Neural crest cell (in vitro differentiated cells): ENCODE measurements at places on chromosomes 12 and 14.

DNA sequence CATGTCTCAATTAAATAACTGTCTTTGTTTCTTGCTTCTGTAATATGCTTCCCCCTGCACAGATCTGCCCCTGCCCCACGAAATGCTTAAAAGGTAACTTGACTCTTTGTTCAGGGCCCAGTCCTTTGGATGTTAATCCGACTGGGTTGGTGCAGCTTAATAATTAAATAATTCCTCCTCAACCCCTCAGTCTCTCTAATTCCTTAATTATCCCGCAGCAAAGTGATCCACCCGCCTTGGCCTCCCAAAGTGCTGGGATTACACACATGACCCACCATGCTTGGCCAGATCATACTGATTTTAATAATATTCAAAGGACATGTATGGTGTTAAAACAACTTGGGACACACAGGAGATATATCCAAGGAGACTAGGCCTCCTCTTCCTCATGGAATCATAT, 18.2 kb upstream of the ANAPC7 start:
- no peak for DNase-seq

GRCh38 chr12:10214136-10214894, 1.6 kb downstream of the GABARAPL1 start:
- no peak for DNase-seq

DNA sequence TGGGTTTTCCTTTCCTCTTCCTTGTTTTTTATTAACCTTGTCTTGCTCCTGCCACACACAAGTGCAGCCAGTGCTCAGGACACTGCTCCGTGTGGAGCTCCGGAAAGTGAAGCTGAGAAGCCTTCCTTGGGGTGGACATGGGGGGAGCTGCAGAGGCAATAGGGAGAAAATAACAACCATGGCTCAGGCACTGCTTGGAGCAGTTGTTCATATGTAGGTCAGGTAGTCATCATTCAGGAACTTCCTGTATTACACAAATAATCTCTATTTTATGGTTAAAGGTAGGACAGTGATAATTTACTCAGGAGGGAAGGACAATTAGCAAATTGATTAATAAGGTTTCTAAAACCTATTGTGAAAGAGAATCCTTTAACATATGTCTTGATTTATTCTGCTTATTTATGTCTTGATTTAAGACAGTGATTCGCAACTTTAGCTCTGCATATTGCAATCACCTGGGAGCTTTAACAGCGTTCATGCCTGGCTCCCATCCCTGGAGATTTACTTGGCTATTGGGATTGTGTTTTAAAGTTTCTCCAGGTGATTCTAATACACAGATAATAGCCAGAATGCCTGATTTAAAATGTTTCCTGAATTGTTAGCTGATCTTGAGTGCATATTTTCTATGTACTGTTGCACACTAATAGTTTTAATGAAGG, 92.1 kb downstream of the ETV6 start:
- DNase-seq, result no peak

- no peak for DNase-seq
These were observed 299.6 kb downstream of the PCNX1 start for GRCh38 chr14:71206766-71207371.

GRCh38 chr14:100076133-100076532, 10.9 kb downstream of the EVL start:
- DNase-seq, result no peak

GRCh38 chr12:1803736-1804135, 16.6 kb upstream of the LRTM2 start:
- DNase-seq, result no peak

- DNase-seq, result no peak
These were observed 5.4 kb downstream of the KCNH5 start for GRCh38 chr14:63039866-63040265.

DNA sequence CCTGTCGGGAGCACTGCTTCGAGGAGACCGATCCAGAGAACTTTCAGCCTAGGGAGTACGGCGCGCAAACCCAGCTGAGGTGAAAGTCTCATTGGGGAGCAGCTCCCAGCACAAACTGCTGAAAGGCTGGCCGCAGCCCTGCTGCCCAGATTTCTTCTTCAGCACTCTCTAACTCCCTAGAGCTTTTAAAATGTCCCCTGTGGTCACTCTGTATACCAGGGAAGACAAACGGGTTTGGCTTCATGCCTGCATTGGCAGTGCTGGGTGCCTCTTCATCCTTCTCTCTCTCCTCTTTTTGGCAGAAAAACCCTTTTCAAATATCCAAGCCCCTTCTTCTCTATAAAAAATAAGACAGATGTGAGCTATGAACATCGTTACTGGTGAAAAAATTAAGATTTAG, 34.9 kb downstream of the BBS10 start:
- DNase-seq, result no peak

- DNase-seq, result no peak
These were observed 235.5 kb upstream of the TBX3 start for GRCh38 chr12:114919479-114919878.

DNA sequence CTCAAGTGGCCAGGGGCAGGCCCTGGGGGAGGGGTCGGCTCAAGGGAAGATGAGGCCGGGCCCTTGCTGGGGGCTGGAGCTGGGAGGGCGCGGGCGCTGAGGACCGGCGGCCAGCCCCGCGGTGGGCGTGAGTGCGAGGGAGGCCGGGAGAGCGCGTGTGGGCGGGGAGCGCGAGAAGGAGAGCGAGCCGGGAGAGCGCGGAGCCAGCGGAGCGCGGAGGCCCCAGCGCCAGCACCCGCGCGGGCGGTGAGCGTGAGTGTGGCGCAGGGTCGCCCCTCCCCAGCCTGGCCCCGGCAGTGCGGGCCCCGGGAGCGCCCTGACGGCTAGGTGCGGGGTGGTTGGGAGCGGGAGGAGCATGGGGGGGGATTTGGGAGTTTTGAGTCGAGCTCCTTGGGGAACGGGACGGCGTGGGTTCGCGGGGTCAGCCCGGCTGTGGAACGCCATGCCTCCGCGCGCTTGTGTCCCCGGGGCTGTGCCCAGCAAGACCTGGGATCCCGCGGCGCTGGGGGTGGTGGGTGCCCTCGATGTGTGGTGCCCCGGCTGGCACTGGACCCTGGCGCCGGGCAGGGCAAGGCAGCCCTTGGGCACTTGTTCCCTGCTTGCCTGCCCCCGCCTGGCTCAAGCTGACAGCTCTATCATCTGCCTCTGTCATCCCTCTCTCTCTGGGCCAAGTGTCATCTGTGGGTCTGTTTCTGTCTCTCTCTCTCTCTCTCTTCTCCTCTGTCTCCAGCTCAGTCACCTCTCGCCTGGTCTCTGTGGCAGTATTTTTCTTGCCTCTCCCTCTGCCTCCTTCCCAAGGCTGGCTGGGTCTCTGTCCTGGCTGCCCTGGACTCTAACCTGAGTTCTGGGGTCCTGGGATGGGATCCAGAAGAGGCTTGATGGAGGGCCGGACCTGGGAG, at the start of gene LBHD2:
TSS of gene LBHD2 (plus strand) at position 190 of the 899 bp plus-strand sequence. CDS start 1,803 bp downstream, outside the sequence.
- no peak for DNase-seq

DNA sequence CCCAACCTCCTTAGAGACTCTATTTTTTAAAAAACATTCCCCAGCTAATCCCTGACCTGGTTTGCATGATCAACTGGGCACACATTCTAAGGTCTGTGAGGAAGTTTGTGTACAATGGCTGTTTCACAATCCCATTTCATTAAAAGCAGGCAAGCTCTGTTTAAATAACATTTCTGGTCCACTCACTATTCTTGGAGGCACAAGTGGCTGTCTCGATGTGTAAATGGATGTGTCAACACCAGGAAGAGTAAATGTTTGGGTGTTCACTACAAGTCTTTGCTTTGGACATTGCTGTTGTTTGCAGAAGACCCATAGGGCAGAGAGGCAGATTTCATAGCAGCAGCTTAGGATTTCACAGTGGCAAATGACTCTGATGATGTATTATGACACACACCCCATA, 98.3 kb downstream of the PDZRN4 start:
- no peak for DNase-seq

GRCh38 chr12:119870457-119870856, 6.7 kb downstream of the CIT start:
- DNase-seq, result no peak

DNA sequence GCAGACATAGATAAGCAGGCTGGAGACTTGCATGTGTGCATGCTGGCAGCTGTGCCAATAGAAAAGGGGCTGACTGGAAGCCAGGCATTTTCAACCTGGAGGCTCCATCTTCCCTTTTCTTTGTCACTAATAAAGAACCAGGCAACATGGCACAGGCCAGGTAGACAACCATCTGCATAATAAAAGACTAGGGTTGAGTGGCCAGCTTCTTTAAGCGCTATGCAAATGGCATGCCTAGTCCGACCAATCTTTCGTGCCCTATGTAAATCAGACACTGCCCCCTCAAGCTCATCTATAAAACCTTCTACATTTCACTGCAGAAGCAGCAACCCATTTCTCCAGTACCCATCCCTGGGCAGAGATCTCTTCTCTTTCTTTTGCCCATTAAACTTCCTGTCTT, 4.6 kb upstream of the KLRC1 start:
- no peak for DNase-seq

GRCh38 chr12:54349679-54350078, 14.6 kb downstream of the GPR84 start:
- no peak for DNase-seq

GRCh38 chr12:80068173-80068572, 31.2 kb upstream of the OTOGL start:
- DNase-seq, result no peak

DNA sequence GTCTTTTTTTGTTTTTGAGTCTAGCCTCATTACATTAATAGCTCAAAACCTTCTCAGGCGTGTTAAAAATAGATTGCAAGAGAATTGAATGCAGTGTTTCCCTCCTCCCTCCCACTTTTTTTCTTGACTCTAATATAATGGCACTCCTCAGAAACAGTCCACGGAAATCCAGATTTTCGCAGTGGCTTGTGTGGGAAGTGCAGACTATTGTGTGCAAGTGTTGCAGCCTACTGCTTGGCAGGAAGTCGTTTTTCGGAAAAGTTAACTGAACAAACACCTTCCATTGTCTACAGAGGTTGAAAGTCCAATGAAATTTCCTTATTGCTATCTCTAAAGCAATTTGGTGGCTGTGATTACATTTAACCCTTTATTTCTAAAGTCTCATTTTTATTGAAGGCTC, 147.9 kb upstream of the E2F7 start:
- DNase-seq, result no peak

DNA sequence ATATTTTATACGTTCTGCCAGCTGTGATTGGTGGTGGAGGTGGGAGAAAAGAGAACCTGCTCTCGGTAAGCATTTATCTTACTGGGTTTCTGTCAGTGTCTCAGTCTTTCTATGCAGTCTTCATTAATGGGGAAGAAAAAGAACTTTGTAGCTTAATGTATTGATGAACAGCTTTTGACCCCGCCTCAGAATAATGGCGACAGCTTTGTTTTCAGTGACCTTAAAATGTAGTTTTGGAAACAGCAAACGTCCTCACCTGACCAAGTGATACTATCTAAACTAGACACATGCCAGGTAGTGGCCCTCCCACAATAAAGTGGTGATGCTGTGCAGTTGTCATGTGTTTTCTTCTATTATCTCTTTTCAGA, 1.4 kb downstream of the DACT1 start:
- DNase-seq, result no peak

- DNase-seq, result no peak
These were observed 207.5 kb downstream of the SPTSSA start for GRCh38 chr14:34254571-34254970.

DNA sequence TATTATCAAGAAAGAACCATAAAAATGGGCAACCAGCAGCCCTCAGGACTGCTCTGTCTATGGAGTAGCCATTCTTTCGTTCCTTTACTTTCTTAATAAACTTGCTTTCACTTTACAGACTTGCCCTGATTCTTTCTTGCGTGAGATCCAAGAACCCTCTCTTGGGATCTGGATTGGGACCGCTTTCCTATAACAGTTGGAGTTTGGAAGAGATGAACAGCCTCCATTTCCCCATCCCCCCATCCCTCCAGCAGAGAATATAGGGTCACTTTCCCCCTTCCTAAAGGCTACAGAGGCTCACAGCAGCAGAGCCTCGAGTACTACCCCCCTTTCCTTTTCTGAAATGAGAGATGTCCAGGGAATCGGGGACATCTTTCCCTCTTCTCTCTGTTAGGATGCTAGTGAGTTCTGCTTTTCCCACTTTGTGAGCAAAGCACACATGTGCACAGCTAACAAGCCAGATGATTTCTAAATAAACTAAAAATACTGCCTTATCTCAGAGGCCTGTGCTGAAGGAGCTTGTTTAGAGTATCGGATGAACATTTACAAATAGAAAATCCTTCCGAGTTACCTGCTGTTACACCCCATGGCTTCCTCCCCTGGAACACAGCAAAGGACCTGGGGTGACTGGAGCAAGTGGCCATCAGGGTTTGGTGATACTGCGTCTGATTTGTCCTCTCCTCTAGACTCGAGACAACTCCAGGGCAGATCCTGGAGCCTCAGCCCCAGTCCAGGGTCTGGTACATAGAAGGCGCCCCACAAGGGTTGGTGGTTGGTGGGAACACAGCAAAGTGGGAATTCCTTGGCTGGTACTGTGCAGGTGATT, 144.2 kb downstream of the SLC38A6 start:
- no peak for DNase-seq

- peak; percentile 38 for DNase-seq
These were observed 605 bp downstream of the ANKRD52 start for GRCh38 chr12:56257491-56258067.

GRCh38 chr12:90100579-90100978, 391.9 kb upstream of the ATP2B1 start:
- DNase-seq, result no peak

GRCh38 chr12:43284486-43285158, 267.4 kb downstream of the ADAMTS20 start:
- DNase-seq, result no peak

GRCh38 chr14:94476023-94476422, at the start of gene SERPINA9:
Gene SERPINA9 (minus strand): TSS chr14:94476197. CDS start chr14:94469840, 6,357 bp downstream.
- DNase-seq, result no peak

- DNase-seq, result no peak
These were observed 46.0 kb downstream of the SMIM41 start for GRCh38 chr12:52125476-52125900.

DNA sequence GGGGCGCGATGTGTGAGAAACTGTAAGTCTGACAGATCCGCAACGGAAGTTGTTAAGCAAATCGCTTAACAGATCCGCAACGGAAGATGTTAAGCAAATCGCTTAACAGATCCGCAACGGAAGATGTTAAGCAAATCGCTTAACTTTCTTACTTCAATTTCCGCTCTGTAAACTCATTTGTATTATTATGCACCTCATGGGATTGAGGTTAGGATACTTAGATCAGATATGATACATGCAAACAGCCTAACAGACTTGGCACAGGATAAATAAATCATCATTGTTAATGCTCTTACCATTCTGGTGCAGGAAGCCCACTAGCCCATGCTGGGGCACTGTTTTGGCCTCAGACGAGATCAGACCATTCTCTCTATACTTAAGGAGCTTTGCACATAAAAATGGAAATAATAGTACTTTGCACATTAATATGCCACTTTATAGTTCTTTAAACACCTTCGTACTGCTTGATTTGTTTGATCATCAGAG, 399 bp downstream of the NCAPD2 start:
- DNase-seq, result no peak

- no peak for DNase-seq
These were observed 1.3 kb upstream of the TMEM233 start for GRCh38 chr12:119592232-119592631.

- DNase-seq, result no peak
These were observed 3.0 kb downstream of the KRT5 start for GRCh38 chr12:52517005-52517835.

- no peak for DNase-seq
These were observed 41.2 kb downstream of the DGLUCY start for GRCh38 chr14:91154851-91155625.
